ENCODE measurements at places on chromosomes 7 and 10. TPM values are rescaled to one million over a fixed set of nuclear protein-coding genes. Genes with fewer than 3 reads are reported as not detected.

- no peak overlapping the region for H3K27ac ChIP-seq
- H3K4me1 ChIP-seq: peaks cover 28% of the 10 kb centered on the region
- no peak for DNase-seq
Observed at GRCh38 chr10:13708256-13708990, 121.7 kb downstream of the PRPF18 start.

DNA sequence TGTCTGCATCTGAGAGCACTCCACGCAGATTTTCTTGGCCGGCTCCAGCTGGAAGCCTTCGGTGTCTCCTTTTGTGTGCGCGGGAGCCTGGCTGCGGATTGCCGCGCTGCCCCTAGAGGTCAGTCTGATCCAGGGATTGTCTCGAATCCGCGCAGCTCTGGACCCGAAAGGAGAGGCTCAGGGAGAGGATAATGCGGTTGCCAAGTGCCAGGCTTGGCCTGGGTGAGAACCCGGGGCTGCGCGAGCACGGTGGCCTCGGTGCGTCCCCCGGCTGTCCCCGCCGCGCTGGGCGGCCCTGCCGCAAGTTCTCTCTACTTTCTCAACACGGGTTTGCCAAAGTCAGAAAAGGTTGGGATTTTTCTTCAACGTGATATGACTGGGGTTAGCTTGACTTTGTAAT, 140.9 kb downstream of the ADCYAP1R1 start:
- H3K27me3 ChIP-seq: no peaks in the 10 kb centered on the region
- no peaks in the 10 kb centered on the region for H3K36me3 ChIP-seq
- H3K4me1 ChIP-seq: no peaks in the 10 kb centered on the region
- peak; percentile 71 for DNase-seq
- no peak overlapping the region for H3K4me3 ChIP-seq

C10orf105 gene
- polyA plus RNA-seq: 0.06 TPM

DNA sequence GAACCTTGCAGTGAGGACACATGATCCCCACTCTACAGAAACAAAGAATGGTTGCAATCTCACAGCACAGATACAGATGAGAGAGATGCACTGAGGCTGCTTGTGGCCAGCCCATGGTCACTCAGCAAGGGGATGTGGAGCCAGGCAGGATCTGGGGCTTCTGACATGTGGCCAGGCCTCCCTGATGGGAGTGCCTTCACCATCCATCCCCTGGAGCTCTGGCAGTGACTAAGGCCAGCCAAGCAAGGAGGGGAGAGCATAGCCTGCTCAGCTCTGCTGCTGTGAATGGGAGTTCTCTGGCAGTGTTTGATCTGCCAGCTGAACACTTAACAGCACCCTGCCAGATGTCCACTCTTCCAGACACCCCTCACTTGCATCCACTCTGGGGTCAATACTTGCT, 19.8 kb downstream of the C10orf71 start:
- no peaks in the 10 kb centered on the region for H3K4me1 ChIP-seq
- no peak overlapping the region for H3K27ac ChIP-seq
- no peak overlapping the region for H3K4me3 ChIP-seq
- H3K36me3 ChIP-seq: no peaks in the 10 kb centered on the region

KNDC1 gene
- polyA plus RNA-seq: 0.44 TPM

- H3K27ac ChIP-seq: peak overlapping the region; percentile 29
- no peaks in the 10 kb centered on the region for H3K36me3 ChIP-seq
- peak; percentile 85 for DNase-seq
Observed at GRCh38 chr10:21516242-21517131, 9.0 kb downstream of the SKIDA1 start.

GRCh38 chr10:74445493-74445892, 294.5 kb downstream of the ADK start:
- no peak overlapping the region for H3K27ac ChIP-seq
- no peaks in the 10 kb centered on the region for H3K4me1 ChIP-seq
- no peak overlapping the region for H3K4me3 ChIP-seq

TET1 gene
- polyA plus RNA-seq: 0.84 TPM

DNA sequence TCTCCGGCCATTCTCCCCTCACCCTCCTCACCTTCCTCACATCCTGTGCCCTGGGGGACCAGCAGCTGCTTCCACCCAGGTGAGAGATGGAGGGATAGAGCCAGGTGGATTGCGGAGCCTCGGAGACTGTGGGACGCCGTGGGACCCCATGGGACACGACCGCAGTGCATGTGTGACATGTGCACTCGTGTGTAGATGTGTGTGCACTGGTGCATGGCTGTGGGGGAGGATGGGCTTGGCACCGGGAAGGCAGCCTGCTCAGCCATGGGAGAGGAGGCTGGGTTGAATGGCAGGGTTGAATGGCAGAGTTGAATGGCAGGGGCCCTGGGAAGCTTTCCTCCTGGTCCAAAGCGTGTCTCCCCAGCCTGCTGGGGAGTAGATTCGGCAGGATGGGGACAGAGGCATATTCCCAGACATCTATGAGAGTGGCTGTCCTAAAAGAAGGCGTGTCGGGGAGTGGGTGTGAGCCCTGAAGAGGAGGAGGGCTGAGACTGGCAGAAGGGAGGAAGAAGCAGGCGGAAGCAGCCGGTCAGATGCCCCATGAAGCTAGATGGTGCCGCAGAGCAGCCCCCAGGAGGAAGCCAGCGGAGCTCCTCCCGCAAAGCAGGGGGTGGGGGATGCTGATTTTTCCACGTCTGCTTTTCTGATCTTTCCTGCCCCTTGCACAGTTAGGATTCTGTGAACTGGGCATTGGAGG, 815 bp downstream of the GIMAP8 start:
- no peak for DNase-seq
- H3K27me3 ChIP-seq: peaks cover 34% of the 10 kb centered on the region

DNA sequence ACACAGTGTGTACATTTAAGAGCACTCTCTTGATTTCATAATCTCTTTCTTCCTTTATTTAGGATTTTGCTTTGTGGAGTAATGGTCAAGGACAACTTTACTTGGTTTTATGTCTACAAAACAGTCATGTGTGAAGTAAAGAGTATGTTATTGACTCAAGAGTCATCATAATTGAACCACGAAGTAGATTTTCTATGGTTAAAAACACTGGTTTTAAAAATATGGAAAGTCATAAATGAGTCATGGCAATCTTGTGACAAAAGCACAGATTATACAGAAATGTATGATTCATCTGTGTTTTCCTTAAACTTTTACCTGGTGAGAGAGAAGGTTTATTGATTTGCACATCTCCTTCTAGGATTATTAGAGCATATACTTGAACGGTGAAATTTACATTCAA, 969.7 kb downstream of the GATA3 start:
- H3K27ac ChIP-seq: no peak overlapping the region
- no peaks in the 10 kb centered on the region for H3K4me1 ChIP-seq
- no peak for DNase-seq
- H3K36me3 ChIP-seq: no peaks in the 10 kb centered on the region
- H3K4me3 ChIP-seq: no peak overlapping the region
- H3K27me3 ChIP-seq: no peaks in the 10 kb centered on the region

GRCh38 chr10:69332278-69333010, 54.1 kb downstream of the HK1 start:
- H3K27me3 ChIP-seq: no peaks in the 10 kb centered on the region
- DNase-seq: peak; percentile 24
- H3K4me1 ChIP-seq: peaks cover 20% of the 10 kb centered on the region
- H3K27ac ChIP-seq: no peak overlapping the region

TUBB8 gene
- not detected for polyA plus RNA-seq

ANXA8L1 gene
- 2.0 TPM for polyA plus RNA-seq

DNA sequence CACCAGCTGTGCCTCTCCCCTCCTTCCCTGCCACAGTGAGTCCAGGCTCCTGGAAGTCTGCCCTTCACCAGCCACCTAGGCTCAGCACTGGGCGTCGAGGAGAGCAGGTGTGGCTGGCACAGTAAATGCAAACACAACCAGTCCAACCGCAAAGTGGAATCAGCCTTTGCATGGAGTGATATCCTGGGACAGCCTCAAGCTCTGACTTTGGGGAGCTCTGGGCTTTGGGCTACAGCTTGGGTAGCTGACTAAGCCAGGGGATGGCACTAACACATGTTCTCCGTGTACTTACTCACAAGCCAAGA, 312.4 kb downstream of the KCNMA1 start:
- H3K27me3 ChIP-seq: no peaks in the 10 kb centered on the region
- H3K27ac ChIP-seq: no peak overlapping the region
- no peak overlapping the region for H3K4me3 ChIP-seq
- H3K4me1 ChIP-seq: peaks cover 18% of the 10 kb centered on the region
- H3K36me3 ChIP-seq: no peaks in the 10 kb centered on the region

GRCh38 chr10:115665549-115665948, 572.4 kb downstream of the ATRNL1 start:
- no peaks in the 10 kb centered on the region for H3K4me1 ChIP-seq
- no peak overlapping the region for H3K4me3 ChIP-seq
- no peaks in the 10 kb centered on the region for H3K36me3 ChIP-seq

GIMAP6 gene
- not detected for polyA plus RNA-seq

FGFBP3 gene
- 0.72 TPM for polyA plus RNA-seq

DNA sequence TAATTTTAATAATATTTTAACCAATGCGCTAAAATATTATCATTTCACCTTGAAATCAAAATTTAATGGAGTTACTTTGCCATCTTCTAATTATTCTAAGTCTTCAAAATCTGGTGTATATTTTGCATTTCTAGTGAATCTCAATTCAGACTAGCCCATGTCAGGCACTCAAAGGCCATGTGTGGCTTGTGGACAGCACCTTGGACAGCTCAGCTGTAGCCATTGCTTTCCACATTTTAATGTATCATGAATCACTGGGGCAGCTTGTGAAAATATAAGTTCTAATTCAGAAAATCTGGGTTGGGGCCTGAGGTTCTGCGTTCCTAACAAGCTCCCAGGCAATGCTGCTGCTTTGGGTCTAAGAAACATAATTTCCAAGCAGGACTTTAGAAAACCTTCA, 57.2 kb downstream of the MGAM2 start:
- no peaks in the 10 kb centered on the region for H3K27me3 ChIP-seq
- H3K4me1 ChIP-seq: no peaks in the 10 kb centered on the region
- peak; percentile 50 for DNase-seq
- no peaks in the 10 kb centered on the region for H3K36me3 ChIP-seq
- no peak overlapping the region for H3K27ac ChIP-seq
- H3K4me3 ChIP-seq: no peak overlapping the region

DNA sequence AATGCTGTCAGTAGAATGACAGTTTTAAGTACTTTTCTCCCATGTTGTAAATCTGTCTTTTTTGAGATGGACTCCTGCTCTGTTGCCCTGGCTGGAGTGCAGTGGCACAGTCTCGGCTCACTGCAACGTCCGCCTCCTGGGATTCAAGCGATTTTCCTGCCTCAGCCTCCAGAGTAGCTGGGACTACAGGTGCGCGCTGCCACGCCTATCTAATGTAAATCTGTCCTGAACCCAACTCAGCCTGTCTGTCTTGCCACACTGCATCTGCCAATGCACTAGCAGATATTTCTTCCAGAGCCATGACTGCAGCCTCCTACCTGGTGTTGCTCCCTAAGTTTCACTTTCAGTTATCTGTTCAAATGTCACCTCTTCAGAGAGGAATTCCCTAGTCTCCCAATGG, 264.1 kb downstream of the PHF14 start:
- no peaks in the 10 kb centered on the region for H3K4me1 ChIP-seq
- H3K27ac ChIP-seq: no peak overlapping the region
- H3K4me3 ChIP-seq: no peak overlapping the region
- DNase-seq: no peak
- H3K27me3 ChIP-seq: no peaks in the 10 kb centered on the region

DNA sequence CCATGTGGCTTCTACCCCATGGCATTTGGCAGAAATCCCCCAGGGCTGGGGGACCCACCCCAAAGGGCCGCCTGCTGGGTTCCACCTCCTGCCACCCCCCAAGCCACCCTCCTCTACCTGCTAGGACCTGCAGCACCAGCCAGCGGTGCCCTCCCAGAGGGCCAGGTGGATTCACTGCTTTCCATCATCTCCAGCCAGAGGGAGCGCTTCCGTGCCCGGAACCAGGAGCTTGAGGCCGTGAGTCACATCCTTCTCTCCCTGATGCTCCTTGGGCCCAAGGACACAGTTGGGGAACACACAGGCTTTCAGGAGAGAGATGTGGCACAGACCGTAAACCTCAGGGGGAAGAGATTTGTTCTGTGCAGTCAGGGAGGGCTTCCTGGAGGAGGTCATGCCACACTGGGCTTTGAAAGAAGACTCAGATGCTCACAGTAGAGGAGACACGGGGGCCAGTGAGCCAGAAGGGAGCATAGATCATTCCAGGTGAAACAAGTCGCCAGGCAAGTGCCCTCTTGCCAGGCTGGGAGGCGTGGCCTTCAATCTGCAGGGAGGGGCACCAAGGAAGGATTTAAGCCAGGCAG, 11.5 kb upstream of the SH2B2 start:
- H3K36me3 ChIP-seq: no peaks in the 10 kb centered on the region
- no peak overlapping the region for H3K4me3 ChIP-seq

DNA sequence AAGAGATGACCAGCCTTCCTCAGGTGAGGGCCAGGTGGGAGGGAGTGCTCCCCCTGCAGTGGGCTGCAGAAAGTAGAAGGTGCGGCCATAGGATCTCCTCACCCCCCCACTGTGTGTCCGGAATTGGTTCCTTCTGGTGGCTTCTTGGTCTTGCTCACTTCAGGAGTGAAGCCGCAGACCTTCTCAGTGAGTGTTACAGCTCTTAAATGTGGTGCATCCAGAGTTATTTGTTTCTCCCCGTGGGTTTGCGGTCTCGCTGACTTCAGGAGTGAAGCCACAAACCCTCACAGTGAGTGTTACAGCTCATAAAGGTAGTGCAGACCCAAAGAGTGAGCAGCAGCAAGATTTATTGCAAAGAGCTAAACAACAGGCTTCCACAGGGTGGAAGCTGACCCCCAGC, 90.3 kb upstream of the NPS start:
- no peaks in the 10 kb centered on the region for H3K36me3 ChIP-seq
- H3K4me3 ChIP-seq: no peak overlapping the region
- no peaks in the 10 kb centered on the region for H3K27me3 ChIP-seq
- H3K27ac ChIP-seq: no peak overlapping the region

- H3K36me3 ChIP-seq: no peaks in the 10 kb centered on the region
- H3K27ac ChIP-seq: peak overlapping the region; percentile 97
- H3K4me1 ChIP-seq: peaks cover 14% of the 10 kb centered on the region
- peak; percentile 98 for DNase-seq
- peak overlapping the region; percentile 73 for H3K4me3 ChIP-seq
Observed at GRCh38 chr10:72297281-72297804, 23.6 kb downstream of the DDIT4 start.

DNA sequence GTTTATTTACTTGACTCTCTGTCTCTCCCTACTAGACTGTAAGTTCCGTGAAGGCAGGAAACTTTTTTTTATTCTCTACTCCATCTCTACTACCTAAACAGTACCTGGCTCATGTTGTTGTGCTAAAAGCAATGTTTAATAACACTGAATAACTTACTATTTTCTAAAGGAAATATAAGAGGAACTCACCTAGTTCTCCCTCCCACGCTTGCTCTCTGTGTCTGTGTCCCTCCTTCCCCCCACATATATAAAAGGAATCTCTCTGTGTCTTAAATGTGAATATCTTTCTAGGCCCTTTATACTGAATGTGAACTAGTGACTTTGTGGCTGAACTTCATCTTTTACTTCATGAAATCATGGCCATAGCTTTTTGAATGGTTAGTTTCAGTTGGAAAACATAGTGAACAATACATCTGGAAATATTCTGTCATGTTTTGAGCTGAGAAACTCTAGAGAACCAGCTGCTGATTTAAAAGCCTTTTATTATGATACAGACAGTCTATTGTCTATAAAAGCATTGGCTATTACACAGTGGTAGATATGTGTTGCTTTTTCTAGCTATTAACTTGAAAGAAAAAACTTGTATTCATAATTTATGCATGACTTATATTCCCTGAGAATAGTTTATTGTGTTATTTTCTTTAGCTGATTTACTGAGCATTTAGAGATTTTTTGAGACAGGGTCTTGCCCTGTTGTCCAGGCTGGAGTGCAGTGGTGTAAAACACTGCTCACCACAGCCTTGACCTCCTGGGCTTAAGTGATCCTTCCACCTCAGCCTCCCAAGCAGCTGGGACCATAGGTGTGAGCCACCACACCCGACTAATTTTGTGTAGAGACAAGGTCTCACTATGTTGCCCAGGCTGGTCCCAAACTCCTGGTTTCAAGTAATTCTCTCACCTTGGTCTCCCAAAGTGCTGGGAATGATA, 42.5 kb downstream of the VCL start:
- no peak for DNase-seq
- peaks cover 41% of the 10 kb centered on the region for H3K4me1 ChIP-seq
- peak overlapping the region; percentile 23 for H3K4me3 ChIP-seq
- H3K36me3 ChIP-seq: peaks cover 27% of the 10 kb centered on the region

CHAT gene
- polyA plus RNA-seq: not detected
